ENCODE measurements at places on chromosomes 13 and 19.

GRCh38 chr13:50884265-50884664 lies 25.3 kb upstream of the RNASEH2B start:
- no peak for DNase-seq

DNA sequence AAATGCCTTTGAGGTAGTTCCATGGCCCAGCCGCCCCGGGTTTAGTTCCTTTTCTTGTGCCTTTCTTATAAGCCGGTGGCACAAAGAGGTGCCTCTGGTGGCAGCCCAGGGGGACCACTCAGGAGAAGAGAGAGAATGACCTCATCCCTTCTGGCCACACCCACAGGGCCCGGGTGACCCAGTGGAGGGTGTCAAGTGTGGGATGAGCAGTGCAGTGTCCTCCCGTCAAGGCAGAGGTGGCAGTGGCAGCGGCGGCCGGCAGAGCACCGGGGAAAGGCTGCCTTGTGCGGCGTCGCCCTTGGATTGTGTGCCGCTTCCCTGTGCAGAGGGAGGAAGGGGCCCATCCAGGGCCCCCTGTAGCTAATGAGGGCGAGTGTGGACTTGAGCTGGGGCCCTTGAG lies 47.9 kb downstream of the KDM4B start:
- DNase-seq: no peak

DNA sequence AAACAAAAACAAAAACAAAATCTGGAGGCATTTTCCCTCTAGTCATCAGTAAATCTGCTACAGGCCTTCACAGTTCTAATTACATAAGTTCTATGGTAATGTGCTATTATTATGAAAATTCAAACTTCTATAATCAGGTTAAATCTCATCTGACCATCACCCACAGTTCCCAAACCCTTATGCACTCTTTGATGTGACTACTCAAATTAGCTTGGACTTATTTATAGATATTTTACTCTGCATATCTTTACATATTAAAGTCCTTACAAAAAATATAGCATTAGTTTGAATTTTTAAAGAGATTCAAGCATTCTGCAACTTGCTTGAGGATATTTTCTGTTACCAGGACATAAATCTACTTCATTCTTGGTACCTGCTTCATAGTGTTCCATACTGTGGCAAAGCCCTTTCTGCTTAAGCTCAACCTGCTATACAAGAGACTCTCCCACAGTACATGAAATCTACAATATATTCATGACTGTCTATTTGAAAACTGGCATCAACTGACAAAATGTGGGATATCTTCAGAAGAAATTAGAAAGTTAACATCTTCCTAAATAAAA lies 22.9 kb downstream of the SMAD9 start:
- no peak for DNase-seq

- no peak for DNase-seq
Observed at GRCh38 chr13:53206455-53206854, 177.8 kb downstream of the OLFM4 start.

- no peak for DNase-seq
Observed at GRCh38 chr13:79346300-79346914, 59.6 kb downstream of the RBM26 start.

DNA sequence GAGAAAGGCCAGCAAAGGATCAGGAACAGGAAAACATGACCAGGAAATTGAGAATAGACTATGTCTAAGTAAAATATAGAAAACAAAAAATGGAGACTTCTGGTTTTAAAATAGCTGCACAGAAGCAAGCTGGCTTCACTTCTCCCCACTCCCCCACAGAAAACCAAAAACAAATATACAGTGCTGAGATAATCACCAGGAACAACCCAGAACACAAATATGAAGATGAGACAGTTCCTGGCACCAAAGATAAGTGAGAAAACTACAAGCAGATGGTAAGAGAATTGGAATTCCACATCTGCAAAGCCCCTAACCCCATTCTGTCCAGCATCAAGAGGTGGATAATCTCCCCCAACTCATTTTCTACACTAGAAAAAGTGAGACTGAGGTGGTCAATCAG lies 397.7 kb downstream of the SUCLA2 start:
- no peak for DNase-seq

DNA sequence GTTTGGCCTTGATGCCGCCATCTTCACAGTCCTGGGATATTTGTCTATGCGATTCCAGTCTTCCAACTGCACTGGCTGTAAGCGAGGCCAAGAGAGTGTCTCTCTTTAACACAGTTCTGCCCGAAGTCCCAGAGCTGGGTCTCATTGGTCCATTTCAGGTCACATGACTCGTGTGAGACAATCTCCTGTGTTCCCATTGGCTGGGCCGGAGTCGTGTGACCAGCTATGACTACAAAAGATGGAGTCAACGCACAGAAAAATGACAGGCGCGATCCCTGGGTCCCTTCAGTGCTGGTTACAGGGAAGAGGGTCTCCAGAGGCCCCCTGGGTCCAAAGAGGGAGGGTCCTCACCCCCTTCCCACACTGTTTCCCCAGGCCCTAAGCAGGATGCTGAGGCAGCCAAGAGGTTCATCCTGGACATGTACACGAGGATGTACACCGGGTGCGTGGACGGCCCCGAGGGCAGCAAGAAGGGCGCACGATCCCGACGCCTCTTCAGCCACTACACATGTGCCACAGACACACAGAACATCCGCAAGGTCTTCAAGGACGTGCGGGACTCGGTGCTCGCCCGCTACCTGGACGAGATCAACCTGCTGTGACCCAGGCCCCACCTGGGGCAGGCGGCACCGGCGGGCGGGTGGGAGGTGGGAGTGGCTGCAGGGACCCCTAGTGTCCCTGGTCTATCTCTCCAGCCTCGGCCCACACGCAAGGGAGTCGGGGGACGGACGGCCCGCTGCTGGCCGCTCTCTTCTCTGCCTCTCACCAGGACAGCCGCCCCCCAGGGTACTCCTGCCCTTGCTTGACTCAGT lies 15.9 kb upstream of the S1PR4 start:
- DNase-seq: no peak

- DNase-seq: no peak
Observed at GRCh38 chr13:94550062-94550738, 45.8 kb downstream of the TGDS start.

DNA sequence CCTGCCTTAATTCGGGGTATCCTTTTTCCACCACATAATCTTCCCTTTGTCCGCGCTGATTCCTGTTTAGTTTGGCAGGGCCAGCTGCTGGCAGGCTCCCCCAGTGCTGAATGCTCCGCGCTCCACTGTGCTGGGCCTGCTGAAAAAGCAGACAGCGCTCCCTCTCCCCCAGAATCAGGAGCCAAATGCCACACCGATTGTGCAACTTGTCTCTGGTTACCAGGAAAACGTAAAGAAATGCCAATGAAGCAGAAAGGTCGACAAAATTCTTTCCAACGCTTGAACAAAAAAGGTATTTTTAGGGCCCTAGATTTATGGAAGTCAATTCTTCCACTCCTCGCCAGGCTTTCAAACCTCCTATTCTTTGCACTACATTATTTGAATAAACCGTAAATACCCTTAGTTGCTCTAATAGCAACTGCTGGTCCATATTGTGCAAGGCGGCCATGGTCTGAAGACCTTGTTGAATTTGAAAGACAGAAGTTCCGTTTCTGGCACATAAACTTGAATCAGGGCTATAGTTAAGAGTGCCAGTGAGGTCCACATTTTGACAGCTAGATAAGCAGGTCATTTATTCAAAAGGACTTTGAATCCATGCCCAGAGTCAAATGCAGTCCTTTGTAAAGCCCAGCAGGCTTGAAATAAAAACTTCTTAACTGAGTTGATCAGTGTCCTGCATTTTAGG lies 206.7 kb upstream of the RFC3 start:
- no peak for DNase-seq

- DNase-seq: no peak
Observed at GRCh38 chr13:73138276-73138637, 79.5 kb downstream of the KLF5 start.

- DNase-seq: peak; percentile 15
Observed at GRCh38 chr19:50669302-50670101, 20.3 kb downstream of the C19orf81 start.

DNA sequence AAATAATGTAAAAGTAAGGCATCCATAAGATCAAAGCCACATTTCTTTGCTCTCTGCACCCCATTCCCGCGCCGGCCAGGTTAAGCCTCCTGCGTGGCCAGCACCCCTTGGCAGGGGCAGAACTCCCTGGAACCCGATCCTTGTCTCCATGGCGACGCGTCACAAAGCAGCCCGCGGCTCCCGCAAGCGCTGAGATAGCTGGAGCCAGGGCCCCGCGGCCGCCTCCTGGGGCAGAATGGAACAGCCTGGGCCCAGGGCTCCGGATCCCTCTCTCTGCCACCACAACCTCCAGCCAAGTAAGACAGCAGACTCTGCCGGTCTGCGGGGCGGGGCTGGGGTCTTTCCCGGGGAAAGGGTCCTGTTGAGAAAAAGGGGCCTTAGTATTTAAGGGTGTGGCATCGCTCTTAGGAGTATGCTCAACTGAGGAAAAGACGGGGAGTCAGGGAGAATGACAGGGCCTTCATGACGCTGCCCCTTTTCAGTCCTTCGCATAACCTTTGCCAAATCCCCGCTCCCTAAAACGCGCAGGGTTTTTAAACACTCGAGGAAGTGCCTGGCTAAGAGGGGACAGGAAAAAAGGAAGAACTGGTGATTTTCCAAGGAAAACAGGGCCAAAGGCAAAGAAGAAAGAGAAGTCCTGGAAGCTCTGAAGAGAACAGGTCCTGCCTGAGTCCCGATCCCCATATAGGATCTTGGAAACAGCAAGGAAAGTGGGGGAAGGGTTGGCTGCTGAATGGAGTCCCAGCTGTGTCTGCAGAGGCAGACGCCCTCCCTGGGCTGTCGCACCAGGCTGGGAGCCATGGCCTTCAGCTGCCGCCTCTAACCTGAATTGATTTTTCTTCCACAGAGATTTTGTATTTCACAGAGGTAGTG lies at the start of gene TEX26:
TEX26 (plus strand) TSS at position 176 of the 873 bp plus-strand sequence; CDS start at position 236, 60 bp downstream.
- no peak for DNase-seq

DNA sequence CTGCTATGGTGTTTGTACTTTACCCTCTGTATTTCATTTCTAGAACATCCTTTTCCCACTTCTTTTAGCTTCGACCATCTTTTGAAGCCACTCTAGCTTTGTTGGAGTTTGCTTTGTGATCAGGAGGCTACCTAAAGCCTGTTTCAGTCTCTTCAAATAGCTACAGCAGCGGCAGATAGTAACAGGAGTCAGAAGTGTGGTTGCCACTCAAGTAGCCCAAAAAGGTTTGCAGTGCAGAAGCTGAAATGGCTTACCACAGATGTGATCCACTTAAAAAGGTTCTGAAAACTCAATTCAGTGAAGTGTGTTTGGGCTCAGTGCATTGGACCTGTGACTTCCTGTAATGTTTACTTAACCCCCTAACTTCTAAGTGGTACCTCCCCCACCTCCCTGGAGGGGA lies 26.2 kb downstream of the WASF3 start:
- no peak for DNase-seq

DNA sequence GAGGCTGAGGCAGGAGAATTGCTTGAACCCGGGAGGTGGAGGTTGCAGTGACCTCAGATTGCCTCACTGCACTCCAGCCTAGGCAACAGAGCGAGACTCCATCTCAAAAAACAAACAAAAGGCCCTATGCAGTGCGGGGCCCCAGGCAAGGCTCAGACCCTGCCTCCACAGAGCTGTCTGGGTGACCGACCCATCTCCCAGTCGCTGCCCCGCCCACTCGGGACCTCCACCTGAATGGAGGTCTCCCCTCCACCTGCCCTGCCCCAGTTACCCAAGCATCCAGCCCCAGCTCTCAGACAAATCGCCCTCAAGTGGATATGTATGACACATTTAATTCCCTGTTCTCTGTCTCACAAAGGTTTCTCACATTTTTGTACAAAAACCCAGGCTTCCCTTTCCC lies 2.2 kb upstream of the GARIN5B start:
- no peak for DNase-seq

DNA sequence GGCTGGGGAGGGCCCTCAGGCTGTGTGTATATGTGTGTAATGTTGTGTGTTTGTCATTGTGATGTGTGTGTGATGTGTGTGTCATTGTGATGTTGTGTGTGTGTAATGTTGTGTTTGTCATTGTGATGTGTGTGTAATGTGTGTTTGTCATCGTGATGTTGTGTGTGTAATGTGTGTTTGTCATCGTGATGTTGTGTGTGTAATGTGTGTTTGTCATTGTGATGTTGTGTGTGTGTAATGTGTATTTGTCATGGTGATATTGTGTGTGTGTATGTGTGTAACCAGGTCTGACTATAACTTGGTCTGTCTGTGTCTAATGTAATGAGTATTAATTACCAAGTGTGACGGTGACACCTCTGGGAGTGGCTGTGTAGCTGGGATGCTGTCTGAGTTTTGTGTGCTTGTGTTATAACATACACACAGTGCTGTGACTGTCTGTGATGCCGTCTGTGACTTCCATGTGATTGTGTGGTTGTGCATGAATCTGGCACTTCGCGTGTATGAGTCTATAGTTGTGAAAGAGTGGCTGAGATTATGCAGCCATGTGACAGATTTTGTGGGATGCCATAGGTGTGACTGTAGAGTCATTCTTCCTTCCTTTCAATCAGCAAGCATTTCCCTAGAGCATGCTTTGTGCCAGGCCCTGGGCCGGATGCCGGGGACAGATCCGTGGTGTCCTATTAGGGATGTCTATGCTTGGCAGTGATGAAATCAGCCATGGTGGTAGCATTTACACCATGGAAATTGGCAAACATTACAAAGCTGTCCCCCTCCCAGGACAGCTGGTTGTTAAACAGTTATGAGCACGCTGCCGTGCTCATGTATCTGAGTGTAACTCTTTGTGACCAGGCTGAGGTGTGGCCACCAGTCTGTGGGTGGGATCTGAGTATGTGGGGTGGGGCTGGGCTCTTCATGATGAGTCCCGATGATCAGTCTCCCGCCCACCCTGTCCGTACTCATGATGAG lies 6.4 kb downstream of the TNFSF14 start:
- DNase-seq: no peak

DNA sequence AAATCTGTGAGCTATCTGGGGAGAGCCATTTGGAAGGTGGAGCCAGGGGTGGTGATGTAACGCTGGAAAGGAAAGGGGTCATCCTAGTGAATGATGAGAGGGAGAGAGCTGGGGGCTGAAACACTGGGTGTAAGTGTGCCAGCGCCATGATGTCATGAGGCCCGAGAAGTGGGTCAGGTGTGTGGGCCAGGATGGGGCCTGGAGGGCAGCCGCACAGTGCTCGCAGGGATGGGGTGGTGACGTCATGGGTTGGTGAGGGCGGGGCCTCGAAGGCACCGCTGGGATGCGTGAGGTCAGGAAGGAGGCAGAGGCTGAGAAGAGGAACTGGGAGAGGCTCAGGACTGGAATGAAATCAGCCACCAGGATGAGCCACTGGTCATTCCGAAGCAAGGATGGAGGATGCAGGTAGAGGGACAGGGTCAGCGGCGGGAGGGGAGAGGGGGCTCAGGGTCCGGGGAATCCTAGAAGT lies 4.4 kb downstream of the CCDC61 start:
- DNase-seq: no peak

DNA sequence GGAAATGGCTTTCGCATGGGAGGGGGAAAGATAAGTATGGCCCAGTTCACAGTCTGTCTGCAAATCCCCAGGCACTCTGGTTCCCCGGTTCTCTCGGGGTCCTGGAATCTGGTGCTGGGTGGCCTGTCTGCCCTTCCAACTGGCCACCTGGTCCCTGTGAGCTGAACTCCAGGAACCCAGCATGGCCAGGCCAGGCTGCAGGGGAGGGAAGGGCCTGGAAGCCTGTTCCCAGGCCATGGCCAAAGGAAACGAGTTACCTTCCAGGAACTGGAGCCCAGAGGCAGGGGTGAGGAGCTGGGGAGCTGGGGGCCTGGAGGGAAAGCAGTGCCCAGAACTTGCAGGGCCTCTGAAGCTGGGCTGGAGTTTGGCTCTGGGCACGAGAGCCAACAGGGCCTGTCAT lies 19.1 kb upstream of the PNMA8C start:
- DNase-seq: no peak

GRCh38 chr13:32206097-32206740 lies 108.9 kb downstream of the ZAR1L start:
- no peak for DNase-seq

- DNase-seq: no peak
Observed at GRCh38 chr19:12886651-12886968, 391 bp downstream of the KLF1 start.

Data from stimulated activated CD8-positive, alpha-beta memory T cell treated with anti-CD3 and anti-CD28 coated beads, Interleukin-15, amount 100 ng/mL, for 24 hours (primary cell).